Activated T-cell treated with anti-CD3 and anti-CD28 coated beads for 1 hour (primary cell): ENCODE measurements at places on chromosomes 5 and 9.

GRCh38 chr5:159881967-159882366 is 34.3 kb upstream of the ADRA1B start:
- DNase-seq: no peak

GRCh38 chr9:110049699-110050450 is 158.1 kb downstream of the C9orf152 start:
- no peak for DNase-seq

- DNase-seq: no peak
These were observed 541.4 kb downstream of the KCTD16 start for GRCh38 chr5:144712090-144712489.

- DNase-seq: no peak
These were observed 125.5 kb upstream of the RAI14 start for GRCh38 chr5:34530637-34531036.

- DNase-seq: no peak
These were observed 31.5 kb upstream of the LVRN start for GRCh38 chr5:115930630-115931337.

DNA sequence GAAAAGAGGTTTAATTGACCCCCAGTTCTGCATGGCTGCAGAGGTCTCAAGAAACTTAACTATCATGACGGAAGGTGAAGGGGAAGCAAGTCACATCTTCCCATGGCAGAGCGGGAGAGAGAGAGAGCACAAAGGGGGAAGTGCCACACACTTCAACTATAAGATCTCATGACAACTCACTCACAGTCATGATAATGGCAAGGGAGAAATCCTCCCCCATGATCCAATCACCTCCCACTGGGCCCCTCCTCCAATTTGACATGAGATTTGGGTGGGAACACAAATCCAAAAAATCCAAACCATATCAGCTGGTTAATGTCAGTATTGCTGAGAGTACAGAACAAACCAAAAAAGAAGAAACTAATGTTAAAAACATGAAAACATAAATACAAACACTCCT is 120.2 kb downstream of the STARD4 start:
- no peak for DNase-seq

DNA sequence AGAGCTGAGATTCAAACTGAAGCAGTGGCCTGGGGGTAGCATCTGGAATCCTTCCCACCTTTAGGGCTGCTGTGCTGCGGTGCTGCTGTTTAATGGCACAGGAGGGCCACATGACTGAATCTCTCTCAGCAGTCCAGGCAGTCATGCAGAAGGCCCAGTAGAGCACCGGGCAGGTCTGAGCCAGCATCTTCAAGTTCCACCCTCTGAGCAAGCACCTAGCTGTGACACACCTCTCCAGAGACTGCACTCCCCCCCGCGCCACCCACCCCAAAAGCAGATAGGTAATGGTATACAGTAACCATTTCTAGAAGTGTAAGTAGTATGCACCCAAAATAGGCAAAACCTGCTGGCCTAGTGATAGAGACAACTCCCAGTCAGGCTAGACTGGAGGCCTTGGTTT is 8.2 kb downstream of the IL4 start:
- DNase-seq: no peak

- DNase-seq: peak; percentile 7
These were observed 1.0 kb upstream of the TPM2 start for GRCh38 chr9:35690614-35691333.

DNA sequence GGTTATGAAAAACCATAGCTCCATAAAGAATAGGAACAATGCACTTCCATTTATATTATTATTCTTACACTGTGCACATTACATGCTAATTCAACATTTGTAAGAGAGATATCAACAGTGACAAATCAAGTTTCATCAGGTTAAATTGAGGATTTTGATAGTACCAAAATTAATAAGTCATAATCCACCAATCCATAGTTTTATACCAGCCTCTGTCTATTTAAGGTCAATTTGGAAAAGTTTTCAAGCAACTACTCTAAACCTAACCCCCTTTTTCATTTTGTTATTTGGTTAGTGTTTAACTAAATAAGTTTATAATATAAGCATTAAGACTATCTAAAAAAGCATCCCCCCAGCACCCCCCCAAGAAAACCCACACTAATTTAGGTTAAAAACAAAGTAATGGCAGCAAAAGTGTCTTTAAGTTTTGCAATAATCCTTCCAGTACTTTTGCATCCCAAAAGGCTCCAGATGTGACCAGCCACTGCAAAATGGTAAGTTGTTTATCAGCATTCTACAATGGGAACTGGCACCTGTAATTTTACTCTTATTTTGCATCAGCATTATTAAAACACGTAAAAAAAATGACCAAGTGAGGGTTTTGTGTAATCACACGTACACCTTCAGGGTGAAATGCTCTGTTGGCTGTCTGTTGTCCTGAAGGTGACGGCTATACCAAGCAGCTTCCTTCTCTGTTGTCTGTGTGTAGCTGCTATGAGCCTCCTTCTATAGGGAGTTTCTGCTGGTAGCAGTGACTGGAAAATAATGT is 36.8 kb upstream of the SSBP2 start:
- no peak for DNase-seq

DNA sequence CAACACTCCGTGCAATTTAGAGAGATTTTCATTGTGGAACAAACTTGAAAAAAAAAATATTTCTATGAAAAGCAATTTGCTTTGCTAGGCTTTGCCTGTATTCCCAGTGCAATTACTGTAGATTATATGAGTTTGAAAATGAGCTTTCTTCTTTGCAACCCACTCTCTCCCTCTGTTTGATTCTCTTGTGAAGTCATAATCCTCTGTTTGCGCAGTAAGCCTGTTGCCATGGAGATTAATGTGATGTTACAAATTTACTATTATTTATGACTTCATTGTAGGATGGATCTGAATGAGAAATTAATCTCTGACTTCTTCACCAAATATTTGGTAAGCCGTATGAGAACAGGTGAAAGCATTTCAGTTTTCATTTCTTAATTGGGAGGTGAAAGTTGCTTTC is 320.3 kb downstream of the SPATA31D1 start:
- DNase-seq: no peak

- no peak for DNase-seq
These were observed 90.0 kb downstream of the ARRDC3 start for GRCh38 chr5:91293131-91293530.
